Activated CD4-positive, alpha-beta T cell treated with anti-CD3 and anti-CD28 coated beads, Interleukin-2, amount 10 ng/mL, durations not matched to agents 7 days and 5 days (primary cell): ENCODE measurements at places on chromosomes 6 and 20. TPM values are rescaled to one million over a fixed set of nuclear protein-coding genes. Genes with fewer than 3 reads are reported as not detected.

The GSTA3 gene
- not detected for total RNA-seq

The MEI4 gene
- total RNA-seq = not detected

The ID1 gene
- 1.4 TPM for total RNA-seq

The CLPSL1 gene
- not detected for total RNA-seq

- DNase-seq = peak; percentile 87
Measured at GRCh38 chr6:90080876-90081481, 186.7 kb downstream of the GJA10 start.

DNA sequence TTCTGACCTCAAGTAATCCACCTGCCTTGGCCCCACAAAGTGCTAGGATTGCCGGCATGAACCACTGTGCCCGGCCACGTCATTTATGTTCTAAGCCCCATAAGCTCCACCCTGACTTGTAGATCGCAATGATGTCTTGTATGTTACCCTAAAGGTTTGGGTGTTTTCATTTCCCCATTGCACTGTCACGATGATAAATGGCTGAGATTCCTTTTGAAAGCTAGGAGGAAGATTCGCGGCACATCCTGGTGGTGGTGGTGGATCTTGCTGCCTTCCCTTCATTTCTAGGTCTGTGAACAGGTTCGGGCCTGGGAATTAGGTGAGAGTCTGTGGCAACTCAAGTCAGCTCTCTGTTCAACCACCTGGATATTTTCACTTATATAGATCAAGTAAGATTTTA lies 28.3 kb downstream of the MUC22 start:
- no peak for DNase-seq

- DNase-seq = no peak
Measured at GRCh38 chr6:100176311-100176950, 182.4 kb upstream of the MCHR2 start.

- no peak for DNase-seq
Measured at GRCh38 chr6:11362564-11362963, 130.1 kb upstream of the NEDD9 start.

GRCh38 chr20:7691647-7692269 lies 248.5 kb downstream of the HAO1 start:
- DNase-seq = no peak

- DNase-seq = peak; percentile 25
Measured at GRCh38 chr6:29516108-29516507, 28.4 kb upstream of the MAS1L start.
